Inflammatory macrophage (primary cell): ENCODE measurements at places on chromosomes 3 and 15.

DNA sequence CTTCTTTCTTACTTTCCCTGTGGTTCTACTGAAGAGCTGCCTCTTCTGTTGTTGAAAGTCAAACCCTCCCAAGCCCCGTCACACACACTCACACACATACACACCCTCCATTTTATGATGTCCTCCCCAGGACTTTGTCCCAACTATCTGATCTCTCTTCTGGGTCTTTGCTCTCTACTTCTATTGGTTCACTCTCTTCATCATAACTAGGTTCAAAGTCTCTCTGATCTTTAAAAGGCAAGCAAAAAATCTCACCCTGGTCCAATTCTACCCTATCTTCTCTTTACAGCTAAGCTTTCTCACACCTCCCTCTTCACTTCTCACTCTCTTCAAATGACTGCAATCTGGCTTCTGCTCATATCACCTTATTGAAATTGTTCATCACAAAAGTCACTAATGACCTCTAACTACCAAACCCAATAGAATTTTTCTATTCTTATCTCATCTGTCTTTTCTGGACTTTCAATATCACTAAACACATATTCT lies 34.8 kb downstream of the LRRFIP2 start:
- no peak for DNase-seq

GRCh38 chr3:134354612-134355251 lies 19.5 kb downstream of the AMOTL2 start:
- no peak for DNase-seq

GRCh38 chr3:11002371-11002807 lies 9.8 kb downstream of the SLC6A1 start:
- DNase-seq = no peak

GRCh38 chr3:150640256-150640655 lies 37.1 kb downstream of the SELENOT start:
- DNase-seq = no peak

- no peak for DNase-seq
Measured at GRCh38 chr3:11523572-11524101, 120.1 kb downstream of the VGLL4 start.

GRCh38 chr3:100029689-100030088 lies 84.6 kb downstream of the FILIP1L start:
- no peak for DNase-seq
